HT-29 (cell line): ENCODE measurements at places on chromosomes 3 and 15. TPM values are rescaled to one million over a fixed set of nuclear protein-coding genes. Genes with fewer than 3 reads are reported as not detected.

The POC1A gene
- total RNA-seq, result 25.2 and 27.4 TPM in 2 replicates

The IL5RA gene
- total RNA-seq, result not detected in 2 replicates

The PRKAR2A gene
- total RNA-seq, result 54.9 and 56.2 TPM in 2 replicates

The NGRN gene
- total RNA-seq, result 129 and 136 TPM in 2 replicates

The TUSC7 gene
- not detected in 2 replicates for total RNA-seq

The FMN1 gene
- 9.4 and 11.5 TPM in 2 replicates for total RNA-seq

The DOCK3 gene
- total RNA-seq, result 0.10 TPM in 1 of 2 replicates, not detected in the other

The LMAN1L gene
- total RNA-seq, result not detected in 2 replicates

The IGDCC3 gene
- not detected in 2 replicates for total RNA-seq

The TEX55 gene
- not detected in 2 replicates for total RNA-seq

The FOXL2NB gene
- total RNA-seq, result not detected in 2 replicates

The GMNC gene
- total RNA-seq, result not detected in 2 replicates

The SYNPR gene
- total RNA-seq, result not detected in 2 replicates

The KBTBD13 gene
- not detected in 2 replicates for total RNA-seq

The CPNE9 gene
- 0.36 TPM in 1 of 2 replicates, not detected in the other for total RNA-seq

The PLAAT1 gene
- 0.51 TPM in 1 of 2 replicates, not detected in the other for total RNA-seq

The CIDEC gene
- total RNA-seq, result 0.61 and 1.5 TPM in 2 replicates
